Mucosa of descending colon (tissue), 3 donors: ENCODE measurements at places on chromosomes 3 and 15. TPM values are rescaled to one million over a fixed set of nuclear protein-coding genes. Genes with fewer than 3 reads are reported as not detected.
A peak's percentile ranks its signal among the peaks of the same experiment; 100 is the strongest.

Gene ROPN1B
- 0.22 TPM for total RNA-seq

DNA sequence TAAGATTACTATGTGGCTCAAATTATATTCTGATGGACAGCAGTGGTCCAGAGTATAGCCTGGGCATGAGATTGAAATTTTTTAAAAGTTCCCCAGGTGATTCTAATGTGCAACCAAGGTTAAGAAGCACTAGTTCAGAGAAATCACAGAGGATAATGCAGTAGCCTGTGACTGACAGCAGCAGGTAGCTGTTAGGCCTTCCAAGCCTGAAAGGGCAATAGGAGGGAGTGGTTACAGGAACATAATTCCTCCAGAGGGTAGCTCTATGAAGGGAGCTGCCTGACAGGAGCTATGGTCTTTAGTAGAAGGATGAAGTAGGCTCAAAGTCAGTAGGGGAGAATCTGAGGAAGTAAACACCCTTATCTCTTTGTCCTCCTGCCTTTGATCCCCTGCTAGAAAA lies 342.9 kb upstream of the PPP2R3A start:
- DNase-seq = no peak

Gene CCR9
- total RNA-seq = 0.22 TPM

DNA sequence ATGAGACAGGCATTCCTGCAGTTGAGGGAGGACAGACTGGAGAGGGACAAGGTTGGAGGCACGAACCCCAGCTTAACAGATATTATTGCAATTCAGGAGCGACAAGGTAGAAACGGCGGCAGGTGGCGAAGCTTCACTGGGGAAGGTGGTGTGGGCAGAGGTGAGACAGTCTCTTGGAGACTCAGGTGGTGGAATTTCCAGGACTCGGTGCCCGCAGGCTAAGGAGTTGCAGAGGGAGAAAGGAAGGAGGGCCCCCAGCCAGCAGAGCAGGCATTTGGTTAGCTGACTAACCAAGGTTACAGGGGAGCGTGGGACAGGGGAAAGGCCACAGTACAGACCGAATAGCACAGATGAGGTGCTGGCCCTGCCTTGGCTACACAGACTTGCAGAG lies 3.0 kb downstream of the FAM174B start:
- DNase-seq = no peak

DNA sequence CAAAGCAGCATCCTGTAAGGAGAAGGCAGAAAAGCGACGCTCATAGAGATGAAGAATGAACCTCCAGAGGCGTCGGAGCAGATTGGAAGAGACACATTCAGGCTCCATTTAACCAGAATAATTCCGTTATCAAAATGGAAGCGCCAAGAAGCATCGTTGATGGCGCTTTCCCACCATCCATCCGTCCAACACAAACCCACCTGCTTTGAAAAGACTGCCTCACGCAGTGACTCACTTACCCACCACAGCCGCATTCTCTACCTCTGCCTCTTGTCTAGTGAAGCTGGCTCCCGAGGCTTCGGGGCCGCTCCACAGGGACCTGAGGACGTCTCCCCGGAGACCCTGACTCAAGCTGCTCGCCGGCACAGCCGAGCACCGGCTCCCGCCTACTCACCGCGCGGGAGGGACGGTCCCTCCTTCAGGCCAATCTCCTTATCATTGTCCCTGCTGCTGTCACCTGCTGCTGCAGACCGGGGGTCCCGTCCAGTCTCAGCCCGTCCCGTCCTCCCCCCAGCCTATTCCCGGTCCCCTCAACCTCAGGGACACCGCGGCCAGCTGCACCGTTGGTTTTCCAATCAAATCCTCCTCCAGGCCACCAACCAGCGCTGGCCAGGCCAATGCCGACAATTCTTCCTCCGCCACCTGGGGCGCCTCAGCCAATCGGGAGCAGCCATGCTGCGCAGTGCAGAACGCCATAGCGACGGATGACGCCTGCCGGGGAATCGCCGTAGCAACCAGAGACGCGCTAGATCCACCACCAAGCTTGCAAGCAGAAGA lies at the start of gene NEK10:
Gene NEK10 (minus strand): TSS at position 553 of the 777 bp plus-strand sequence. CDS start 16,501 bp downstream, outside the sequence.
- peak; percentile 94 for DNase-seq

DNA sequence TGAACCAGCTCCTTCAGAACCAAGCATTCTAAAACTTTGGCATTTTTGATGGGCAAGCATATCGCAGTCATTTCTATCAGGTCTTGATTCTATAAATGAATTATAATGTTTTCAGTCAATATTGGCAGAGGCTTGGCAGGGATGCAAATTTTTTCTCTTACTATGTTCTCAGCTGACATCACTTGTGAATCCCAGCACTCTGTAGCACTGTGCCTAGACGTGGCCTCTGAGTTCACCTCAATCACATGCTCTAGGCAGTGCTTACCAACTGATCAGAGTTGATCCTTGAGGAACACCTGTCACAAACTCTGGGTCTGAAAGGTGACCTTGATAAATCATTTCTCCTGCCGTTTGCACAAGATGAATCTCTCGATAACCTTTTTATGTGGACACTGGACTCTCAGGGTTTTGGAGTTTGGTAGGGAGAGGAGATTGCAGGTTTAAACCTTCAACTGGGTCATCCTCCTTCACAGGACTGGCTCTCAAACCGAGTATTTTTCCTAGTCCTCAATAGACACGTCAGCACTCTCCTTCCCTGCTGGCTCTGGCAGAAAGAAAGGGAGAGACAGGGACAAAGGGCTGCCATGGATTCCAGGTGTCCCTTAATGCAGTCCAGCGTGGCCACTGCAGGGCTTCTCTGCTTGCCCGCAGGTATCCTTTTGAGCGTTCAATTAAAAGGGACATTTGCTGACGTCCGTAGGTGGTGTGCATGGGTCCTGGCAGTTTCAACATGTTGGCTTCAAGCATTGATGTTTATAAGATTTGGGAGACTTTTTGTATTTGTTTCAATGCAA lies 222.3 kb upstream of the CMC1 start:
- no peak for DNase-seq

Gene ADAMTS7
- total RNA-seq = 5.7 TPM

DNA sequence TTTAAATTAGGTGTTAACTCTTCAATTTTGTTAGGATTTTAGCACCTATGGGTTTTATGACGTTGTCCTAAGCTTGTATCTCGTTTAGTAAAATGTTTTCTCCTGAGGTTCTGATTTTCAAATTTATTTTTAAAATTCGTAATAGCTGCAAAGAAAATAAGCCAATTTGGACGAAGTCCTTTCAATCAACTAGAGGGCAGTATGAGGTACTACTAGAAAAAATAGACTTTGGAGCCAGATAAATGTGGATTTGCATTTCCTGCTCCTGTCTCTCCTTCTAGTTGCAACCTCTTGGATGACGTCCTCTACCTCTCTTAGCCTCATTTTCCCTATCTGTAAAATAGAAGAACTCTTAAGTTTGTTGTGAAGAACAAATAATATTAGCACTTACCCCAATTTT lies 81.1 kb downstream of the SLTM start:
- no peak for DNase-seq

GRCh38 chr3:196624907-196625306 lies 14.6 kb upstream of the NRROS start:
- no peak for DNase-seq

GRCh38 chr15:66698318-66698961 lies 3.6 kb upstream of the SMAD6 start:
- DNase-seq = peak; percentile 82

DNA sequence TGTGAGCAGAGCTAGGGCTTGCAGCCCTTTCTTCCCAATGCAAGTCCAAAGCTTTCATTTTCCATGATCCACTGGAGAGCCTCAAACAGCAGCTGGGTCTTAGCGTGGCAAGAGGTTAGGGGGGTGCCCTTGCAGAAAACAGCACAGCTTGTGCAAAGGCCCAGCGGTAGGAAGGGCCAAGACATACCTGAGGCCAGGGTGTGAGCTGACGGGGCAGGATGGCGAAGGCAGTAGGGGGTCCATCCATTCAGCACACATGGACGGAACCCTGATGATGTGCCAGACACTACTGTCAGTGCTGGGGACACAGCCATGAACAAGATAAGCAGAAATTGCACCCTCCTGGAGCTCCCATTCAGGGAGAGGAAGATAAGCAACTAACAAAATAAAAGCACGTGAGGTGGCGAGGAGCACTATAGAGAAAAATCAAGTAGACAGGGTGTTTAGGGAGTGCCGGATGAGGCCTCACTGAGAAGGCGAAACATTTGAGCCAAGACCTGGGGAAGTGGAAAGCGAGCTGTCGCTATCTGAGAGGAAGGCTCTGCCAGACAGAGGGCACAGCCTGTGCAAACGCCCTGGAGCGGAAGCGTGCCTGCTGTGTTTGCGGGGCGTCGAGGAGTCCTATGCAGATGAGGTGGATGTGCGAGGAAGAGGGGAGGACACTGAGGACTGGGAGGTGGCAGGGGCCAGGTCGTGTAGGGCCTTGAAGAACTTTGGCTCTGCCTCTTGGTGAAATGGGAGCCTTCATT lies 43.4 kb downstream of the SLC6A1 start:
- no peak for DNase-seq

DNA sequence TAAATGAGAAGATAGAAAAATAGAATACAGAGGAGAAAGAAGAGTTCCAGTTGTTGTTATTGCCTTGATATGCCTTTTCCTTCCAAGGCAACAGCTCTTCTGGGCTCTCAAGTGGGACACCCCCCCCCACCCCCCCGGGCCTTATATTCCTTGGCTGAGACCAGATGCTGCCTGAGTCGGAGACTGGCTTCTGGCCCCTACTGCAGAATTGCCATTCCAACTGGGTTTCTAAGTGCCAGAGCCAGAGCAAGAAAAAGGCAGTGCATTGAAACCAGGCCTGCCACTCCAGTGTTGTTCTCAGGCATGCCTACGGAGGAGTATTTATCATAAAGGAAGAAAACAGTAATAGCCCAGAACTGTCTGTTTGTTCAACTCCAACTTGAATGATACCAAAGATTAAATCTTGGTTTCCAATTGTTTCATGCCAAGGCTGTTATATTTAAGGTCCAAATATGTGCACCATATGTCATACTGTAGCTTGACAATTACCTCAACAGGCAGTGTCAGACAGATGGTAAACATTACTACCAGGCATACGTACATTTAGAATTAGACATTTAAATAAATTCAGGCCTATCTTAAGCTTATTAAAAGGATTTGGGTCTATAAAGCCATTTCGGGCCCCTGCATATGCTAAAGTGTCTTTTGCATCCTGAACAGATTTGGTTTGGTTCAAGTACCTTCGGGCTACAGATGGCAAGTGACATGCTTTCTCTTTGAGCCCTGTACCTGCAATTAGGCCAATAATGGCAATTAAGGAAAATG lies 209.9 kb upstream of the SEMA6D start:
- no peak for DNase-seq

Gene ACKR4
- 2.2 TPM for total RNA-seq

GRCh38 chr3:42660898-42661297 lies 7.4 kb downstream of the ZBTB47 start:
- no peak for DNase-seq

DNA sequence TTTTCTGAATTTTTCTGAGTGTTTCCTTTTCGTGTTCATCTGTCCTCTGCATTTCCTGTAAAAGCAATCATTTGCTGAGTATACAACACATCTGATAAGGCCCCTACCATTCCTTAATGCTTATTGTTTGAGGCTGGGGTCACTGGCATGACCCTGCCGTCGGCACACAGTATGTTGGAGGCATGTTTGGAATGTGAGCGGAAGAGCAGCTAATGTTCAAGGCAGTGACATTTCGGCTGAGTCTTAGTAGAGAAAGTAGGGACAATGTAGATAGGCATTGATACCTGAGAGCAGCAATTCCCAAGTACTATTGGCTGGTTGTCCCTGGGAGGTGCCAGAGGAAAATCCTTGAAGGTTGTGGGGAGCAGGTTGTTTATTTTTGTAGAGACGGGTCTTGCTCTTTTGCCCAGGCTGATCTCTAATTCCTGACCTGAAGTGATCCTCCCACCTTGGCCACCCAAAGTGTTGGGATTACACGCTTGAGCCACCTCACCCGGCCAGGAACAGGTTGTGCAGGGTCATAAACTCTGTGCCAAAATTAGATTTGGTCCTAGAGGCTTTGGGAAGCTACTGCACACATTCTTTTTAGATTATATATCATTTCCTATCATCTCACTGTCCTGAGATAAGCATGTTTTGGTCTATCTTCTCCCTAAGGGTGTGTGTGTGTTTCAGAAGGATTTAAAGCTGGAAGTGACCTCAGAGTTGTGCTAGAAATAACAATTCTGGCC lies 13.5 kb downstream of the PTPN23 start:
- DNase-seq = no peak

Gene NANOGP8
- not detected for total RNA-seq

- peak; percentile 78 for DNase-seq
These were observed 26.8 kb upstream of the SEMA4B start for GRCh38 chr15:90174140-90174875.

DNA sequence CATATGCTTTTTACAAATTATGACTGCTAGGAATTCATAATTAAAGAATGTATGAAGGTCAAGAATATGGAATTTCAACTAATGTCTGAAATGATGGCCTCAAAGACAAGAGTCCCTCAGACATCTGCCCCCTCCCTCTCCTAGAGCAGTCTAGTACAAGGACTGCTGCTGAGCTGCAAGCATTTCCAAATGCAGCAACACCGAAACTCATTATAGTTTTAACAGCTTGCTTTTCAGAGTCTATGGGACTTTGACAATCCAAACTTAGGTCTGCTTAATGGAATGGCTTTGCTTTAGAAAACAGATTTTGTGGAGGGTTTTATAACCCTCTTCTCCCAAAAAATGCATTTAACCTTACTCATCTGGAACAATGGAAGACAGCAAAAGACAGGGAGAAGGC lies 115.4 kb downstream of the WDR76 start:
- DNase-seq = no peak

DNA sequence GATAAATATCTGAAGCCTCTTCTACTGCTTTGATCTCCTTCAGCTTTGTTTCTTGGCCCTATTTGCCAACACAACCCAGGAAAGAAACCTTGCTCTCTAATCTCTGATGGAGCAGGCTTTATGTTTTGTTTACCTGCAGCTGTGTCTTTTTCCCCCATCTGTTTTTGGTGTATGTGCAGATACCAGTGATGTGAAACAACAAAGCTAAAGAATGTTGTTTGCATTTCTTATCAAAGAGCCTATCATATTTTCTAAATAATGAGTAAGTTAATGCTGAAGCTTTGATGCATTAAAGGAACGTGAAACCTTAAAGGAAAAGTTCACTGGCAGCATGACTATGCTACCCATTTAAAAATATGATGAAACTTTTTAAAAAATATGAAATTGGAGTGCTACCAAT lies 238.4 kb downstream of the NEK10 start:
- no peak for DNase-seq
